ENCODE measurements at places on chromosomes 3 and 15. TPM values are rescaled to one million over a fixed set of nuclear protein-coding genes. Genes with fewer than 3 reads are reported as not detected.

DNA sequence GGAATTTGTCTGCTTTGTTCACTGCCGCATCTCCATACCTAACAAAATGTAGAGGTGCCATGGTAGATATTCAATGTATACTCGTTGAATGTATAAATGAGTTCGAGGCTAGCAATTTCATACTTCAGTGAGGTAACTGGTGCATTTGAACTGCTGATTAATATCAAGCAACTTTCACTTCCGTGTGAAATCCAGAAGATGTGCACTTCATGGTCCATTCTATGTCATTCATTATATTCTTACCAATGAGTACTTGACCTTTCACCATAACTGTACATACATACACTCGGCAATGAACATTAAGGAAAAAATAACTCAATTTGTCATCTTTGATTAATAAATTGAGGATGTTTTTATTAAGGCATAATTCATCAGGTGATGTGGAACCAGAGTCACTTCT lies 598.5 kb downstream of the ZNF385D start:
- DNase-seq = no peak

- DNase-seq = no peak
Observed at GRCh38 chr15:32853592-32853991, 135.8 kb downstream of the GREM1 start.

- DNase-seq = no peak
Observed at GRCh38 chr3:908839-909238, 184.0 kb upstream of the CNTN6 start.

DNA sequence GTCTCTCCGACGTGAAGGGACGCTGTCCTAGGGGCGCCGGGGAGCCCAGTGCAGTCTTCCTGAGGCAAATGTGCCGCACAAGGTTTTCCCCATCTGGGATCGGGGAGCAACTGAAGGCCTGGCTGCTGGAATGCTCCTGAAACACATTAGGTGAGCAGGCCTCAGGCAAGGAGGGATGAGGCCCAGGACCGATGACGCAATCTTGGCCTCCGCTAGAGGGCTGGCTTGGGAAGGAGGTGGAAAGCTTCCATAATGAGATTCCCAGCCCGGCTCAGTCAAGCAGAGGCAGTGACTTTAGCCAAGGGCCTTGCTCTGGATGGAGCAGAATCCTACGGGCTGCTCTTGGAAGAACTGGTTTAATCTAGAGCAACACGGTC lies 50.8 kb downstream of the CPN2 start:
- no peak for DNase-seq

- no peak for DNase-seq
Observed at GRCh38 chr15:88003541-88004327, 252.8 kb downstream of the NTRK3 start.

DNA sequence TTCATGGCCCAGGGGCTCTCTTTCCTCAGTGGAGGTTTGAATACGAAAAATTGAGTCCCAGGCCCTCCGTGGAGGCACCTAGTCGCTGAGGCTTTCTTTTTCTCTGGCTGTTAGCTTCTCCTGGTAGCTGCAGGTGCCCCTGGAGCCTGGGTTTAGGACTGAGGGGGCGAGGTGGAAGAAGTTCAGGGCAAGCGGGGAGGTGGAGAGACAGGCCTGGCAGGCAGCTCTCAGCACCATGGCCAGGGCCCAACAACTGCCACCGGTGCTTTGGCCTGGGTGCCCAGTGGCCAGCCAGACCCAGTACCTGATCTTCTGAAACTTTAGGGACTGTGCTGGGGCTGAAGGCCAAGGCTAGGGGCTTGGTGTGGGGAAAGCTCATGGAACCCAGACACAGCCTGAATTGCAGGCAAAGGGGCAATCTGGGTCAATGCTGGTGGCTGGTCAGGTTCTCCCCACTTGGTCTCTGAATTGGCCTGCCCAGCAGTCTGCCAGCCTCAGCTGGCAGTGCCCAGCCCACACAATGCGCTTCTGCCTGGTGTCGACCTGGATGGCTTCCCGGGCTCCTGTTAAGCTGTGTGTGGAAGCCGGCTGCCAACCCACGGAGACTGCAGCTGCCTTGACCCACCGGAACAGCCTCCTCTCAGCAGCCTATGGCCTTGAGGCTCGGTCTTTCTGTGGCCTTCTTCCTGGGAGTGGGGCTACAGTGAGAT lies 30.3 kb upstream of the POLG start:
- DNase-seq = no peak

DNA sequence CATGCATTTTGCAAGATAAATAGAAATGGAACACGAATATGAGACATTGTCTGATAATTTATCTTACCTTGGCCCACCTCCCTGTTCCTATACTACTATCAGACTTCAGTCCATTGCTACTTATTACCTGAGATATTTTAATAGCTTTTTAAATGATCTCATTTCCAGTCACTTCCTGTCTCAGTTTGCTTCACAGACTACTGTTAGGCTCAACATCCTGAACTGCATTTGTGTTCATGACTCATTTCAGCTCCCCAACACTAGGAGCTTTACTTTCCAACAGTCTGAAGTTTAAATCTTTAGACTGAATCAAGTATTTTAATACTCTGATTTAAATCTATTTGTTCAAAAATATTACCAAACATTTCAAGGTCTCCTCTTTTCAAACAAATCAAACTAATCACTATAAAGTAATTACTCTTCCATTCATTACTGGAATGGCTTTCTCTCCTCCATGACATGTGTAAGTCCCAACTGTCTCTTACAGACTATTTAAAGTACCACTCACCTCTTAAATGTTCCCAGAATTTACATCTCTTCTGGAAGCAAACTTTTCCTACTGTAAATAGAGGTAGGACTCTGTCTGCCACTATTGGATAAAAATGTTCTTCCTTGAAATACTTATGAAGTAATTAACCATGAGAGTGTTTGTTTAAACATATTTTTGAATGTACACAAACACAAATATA lies 1277.6 kb downstream of the ZPLD1 start:
- DNase-seq = no peak

DNA sequence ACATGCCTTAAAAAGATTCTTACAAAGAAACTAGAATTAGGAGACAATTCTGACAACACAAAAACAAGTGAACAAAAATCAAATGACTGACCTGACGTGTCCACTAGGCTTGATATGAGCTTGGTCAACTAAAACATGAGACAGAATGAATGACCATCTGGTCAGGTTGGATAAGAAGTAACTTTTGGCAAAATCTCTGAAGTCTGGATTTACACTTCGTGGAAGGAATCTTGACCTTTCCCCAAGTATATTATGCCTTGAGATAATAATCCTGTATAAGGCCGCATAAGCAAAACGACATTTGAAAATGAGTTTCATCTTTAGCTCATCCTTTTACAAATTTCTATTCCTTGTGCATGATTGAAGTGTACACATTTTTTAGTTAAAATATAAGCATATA lies 1.1 kb upstream of the TF start:
- no peak for DNase-seq

- no peak for DNase-seq
Observed at GRCh38 chr15:66564136-66565041, 1.4 kb downstream of the LCTL start.

DNA sequence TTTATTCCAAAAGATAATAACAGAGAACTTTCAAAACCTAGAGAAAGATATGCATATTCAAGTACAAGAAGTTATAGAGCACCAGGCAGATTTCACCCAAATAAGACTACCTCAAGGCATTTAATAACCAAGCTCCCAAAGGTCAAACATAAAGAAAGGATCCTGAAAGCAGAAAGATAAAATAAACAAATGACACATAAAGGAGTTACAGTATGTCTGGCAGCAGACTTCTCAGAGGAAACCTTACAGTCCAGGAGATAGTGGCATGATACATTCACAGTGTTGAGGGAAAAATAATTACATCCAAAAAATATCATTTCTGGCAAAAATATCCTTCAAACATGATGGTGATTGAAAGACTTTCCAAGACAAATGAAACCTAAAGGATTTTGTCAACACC lies 185.8 kb upstream of the POU1F1 start:
- no peak for DNase-seq

- no peak for DNase-seq
Observed at GRCh38 chr15:61169275-61169903, 59.7 kb downstream of the RORA start.

GRCh38 chr3:161737171-161737570 lies 240.6 kb downstream of the OTOL1 start:
- no peak for DNase-seq

GRCh38 chr3:62805580-62806277 lies 69.5 kb downstream of the CADPS start:
- DNase-seq = no peak

DNA sequence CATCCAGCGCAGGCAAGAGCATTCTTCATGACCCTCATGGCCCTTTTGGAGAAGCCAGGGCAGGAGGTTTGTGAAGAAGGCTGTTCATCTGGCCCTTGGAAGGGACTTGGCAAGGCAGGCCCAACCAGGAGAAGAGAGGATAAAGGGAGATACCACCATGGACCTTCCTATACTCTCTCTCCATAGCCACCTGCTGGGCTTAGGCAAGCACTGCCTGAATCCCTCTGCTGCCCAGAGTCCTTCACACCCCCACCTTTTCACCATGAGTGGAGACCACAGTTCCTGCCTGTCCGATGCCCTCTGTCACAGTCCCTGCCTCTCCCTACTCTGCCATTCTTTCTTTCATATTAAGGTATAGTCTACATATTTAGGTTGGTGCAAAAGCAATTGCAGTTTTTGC lies 10.6 kb upstream of the SFMBT1 start:
- DNase-seq = no peak

DNA sequence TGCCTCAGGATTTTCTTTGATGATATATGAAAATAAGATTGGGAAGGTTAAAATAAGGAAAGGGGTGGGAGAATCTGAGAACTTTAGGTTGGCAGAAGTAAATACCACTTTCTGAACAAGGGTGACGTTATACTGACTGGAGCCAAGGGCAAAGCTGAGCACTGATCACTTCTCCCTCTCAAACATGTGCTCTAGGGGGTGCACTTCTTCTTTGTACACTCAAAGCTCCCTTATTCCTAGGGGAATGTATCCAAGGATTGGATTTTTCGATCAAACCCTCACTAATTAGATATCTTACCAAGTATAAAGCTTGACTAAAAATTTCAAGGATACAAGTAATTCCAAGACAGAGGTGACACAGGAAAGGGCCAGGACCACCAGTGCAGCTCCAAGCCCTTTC lies 243.9 kb upstream of the UMPS start:
- DNase-seq = no peak

DNA sequence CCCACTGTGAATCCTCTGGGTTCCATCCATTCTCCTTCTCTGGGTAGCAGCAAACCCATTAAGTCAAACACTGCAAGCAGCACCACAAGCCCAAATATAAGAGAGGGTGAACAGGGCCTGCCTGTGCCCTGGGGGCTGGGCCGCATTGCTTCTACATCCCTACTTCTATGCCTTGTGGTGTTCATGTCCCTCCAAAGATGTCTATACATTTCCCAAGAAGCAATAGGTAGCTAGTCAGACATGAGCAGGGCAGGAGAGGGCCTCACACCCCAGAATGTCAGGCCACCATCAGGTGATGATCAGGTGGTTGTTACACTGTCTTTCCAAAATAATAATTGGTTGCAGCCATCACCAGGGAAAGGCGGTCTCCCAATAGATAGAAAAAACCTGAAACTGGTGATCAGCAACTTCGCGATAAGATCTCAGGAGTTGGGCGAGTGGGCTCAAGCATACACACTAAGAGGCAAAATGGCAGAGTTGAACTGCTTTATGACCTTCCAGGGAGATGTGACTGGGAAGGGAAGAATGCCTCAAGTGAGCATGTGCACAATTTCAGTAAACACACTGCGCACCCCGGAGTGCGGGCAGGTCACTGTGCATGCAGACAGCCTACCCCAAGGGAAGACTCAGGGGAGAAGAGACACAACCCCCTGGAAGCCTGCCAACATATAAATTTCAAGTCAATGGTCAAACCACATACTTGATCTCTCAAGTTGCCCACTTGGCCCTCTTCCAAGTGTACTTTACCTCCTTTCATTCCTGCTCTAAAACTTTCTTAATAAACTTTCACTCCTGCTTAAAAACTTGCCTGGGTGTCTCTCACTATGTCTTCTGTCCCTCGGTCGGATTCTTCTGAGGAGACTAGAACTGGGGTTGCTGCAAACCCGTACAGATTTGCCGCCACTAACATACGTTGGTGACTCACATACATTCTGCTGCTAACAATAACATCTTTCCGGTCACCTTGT lies 39.9 kb downstream of the KLF15 start:
- no peak for DNase-seq

- no peak for DNase-seq
Observed at GRCh38 chr3:166125179-166125578, 288.0 kb upstream of the BCHE start.

- no peak for DNase-seq
Observed at GRCh38 chr3:186653080-186653707, 12.6 kb upstream of the HRG start.

DNA sequence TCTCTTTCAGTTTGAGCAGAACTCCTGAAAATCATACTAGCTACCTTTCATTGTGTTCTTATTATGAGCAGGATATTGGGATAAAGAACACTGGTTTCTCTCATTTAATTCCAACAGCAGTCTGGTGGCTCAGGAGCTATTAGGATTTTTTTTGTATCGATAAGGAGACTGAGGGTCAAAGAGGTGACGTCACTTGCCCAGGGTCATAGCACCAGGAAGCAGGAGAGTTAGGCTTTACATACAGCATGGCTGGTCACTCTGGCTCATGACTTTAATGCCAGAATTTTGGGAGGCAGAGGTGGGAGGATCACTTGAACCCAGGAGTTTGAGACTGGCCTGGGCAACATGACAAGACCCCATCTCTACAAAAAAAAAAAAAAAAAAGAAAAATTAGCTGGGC lies 113.6 kb downstream of the ADAMTS9 start:
- DNase-seq = no peak

DNA sequence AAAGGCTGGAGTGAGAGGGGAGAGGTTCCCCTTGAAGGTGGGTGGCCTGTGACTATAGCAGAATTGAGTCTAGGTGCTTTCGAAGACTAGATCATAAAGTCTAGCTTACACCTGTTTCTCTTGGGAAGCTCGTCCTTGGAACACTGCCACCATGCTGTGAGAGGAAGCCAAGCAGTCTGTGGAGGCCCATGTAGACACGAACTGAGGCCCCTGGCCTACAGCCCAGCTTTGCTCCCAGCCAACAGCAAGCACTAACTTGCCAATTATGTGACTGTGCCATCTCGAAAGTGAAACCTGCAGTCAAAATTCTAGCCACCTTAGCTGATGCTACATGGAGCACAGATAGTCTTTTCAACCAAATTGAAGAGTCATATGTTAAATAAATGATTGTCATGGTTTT lies 190.5 kb upstream of the NECTIN3 start:
- DNase-seq = no peak

GRCh38 chr3:194447161-194447560 lies 39.6 kb downstream of the ATP13A3 start:
- no peak for DNase-seq

- no peak for DNase-seq
Observed at GRCh38 chr3:153052096-153052460, 109.9 kb upstream of the RAP2B start.

Gene NRG4
- not detected for total RNA-seq

Gene CHRNA3
- total RNA-seq = not detected

Gene MRPS11
- total RNA-seq = 27.5 TPM

Gene LOXL1
- total RNA-seq = 1.6 TPM

Gene SKOR1
- 0.30 TPM for total RNA-seq

Gene CADM2
- total RNA-seq = not detected

Gene MUSTN1
- 3.3 TPM for total RNA-seq

Gene CRABP1
- not detected for total RNA-seq

Gene FOXL2NB
- not detected for total RNA-seq

Data from CD4-positive, alpha-beta memory T cell (primary cell).